C1 segment of cervical spinal cord (tissue), 14 donors: ENCODE measurements at places on chromosomes 6 and 20.

DNA sequence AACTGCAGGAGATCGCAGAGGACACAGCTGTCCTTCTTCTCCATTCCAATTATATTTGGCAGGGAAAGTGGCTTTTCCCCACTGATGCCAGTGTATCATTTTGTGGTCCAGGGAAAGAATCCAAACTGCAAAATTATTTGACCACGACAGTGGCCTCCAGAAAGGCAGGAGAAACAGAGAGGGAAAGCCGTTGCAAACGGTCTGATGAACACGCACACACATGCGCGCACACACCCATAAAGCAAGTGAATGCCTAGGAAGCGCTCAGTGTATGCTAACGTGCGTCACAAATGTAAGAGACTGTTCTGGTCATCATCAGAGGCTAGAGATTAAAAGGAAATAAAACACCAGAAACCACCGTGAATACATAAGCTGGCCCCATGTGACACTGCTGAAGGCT, 54.0 kb downstream of the NPEPL1 start:
- no peak for DNase-seq

- DNase-seq = no peak
Observed at GRCh38 chr20:16314748-16315159, 258.5 kb downstream of the KIF16B start.

- DNase-seq = no peak
Observed at GRCh38 chr6:53244958-53245357, 96.3 kb upstream of the GCM1 start.

- no peak for DNase-seq
Observed at GRCh38 chr6:32947552-32948465, 5.1 kb downstream of the HLA-DMA start.

- DNase-seq = no peak
Observed at GRCh38 chr6:7267466-7268091, 45.4 kb downstream of the SSR1 start.

GRCh38 chr6:150971219-150971618, 105.7 kb downstream of the MTHFD1L start:
- no peak for DNase-seq

- DNase-seq = no peak
Observed at GRCh38 chr20:60718743-60719480, 533.1 kb upstream of the CDH4 start.

GRCh38 chr6:21801446-21802174, 208.1 kb downstream of the SOX4 start:
- DNase-seq = no peak

GRCh38 chr6:44858998-44859397, 469.1 kb upstream of the RUNX2 start:
- DNase-seq = no peak

- no peak for DNase-seq
Observed at GRCh38 chr6:28142446-28142845, 763 bp downstream of the ZKSCAN8 start.

- no peak for DNase-seq
Observed at GRCh38 chr20:4519534-4519933, 202.2 kb upstream of the PRND start.

DNA sequence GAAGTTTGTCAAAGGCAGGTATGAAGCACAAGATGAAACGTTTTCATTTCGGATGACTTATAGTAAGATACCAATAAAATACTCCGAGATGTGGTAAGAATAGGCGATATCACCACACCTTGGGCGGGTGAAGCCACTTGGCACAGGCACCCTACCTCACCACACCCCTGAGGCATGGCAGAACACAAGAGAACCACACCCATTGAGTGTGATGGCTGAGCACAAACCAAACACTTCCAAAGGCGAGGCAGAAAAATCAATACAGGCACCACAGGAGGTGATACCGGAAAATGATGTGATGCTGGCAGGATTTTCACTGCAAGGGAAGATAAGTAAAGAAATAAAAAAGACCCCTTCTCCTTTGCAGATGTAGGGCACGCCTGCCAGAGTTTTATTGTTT, 332.9 kb upstream of the PRDM1 start:
- DNase-seq = no peak

- no peak for DNase-seq
Observed at GRCh38 chr6:148212366-148212765, 130.3 kb upstream of the SASH1 start.

GRCh38 chr6:149129371-149130077, 188.0 kb upstream of the TAB2 start:
- no peak for DNase-seq

GRCh38 chr6:116392132-116393013, 21.6 kb downstream of the DSE start:
- DNase-seq = no peak

- DNase-seq = peak; percentile 81
Observed at GRCh38 chr20:50115591-50116367, 2.8 kb upstream of the UBE2V1 start.

GRCh38 chr20:51691703-51692102, 76.5 kb downstream of the ATP9A start:
- DNase-seq = no peak

- no peak for DNase-seq
Observed at GRCh38 chr20:56875052-56875659, 246.1 kb downstream of the TFAP2C start.

DNA sequence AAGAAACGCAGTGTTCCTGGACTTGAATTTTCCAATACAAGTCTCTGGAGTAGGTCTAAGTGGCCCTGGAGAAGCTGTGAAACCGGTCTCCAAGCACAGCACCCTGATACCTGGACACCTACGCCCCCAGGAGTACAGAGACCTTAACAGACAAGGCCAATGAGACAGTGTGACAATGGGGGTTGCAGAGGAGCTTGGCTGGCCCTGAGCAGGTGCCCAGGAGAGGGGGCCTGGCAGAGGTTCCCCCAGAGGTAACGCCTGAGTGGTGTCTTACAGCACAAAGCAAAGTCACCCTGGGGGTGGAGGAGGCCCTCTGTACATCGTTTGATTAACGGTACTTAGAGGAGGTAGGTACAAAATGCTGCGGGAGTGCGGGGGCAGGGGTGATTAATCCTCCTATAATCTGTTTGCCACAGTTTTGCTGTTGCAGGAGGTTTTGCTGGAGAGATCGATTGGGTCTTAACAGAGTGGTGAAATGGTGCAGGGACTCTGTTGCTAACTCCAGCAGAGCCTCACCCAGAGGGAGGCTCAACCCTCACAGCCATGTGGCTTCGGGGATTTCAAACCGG, 37.3 kb upstream of the APCDD1L start:
- no peak for DNase-seq

GRCh38 chr6:18395177-18395855, 8.2 kb downstream of the RNF144B start:
- DNase-seq = no peak

DNA sequence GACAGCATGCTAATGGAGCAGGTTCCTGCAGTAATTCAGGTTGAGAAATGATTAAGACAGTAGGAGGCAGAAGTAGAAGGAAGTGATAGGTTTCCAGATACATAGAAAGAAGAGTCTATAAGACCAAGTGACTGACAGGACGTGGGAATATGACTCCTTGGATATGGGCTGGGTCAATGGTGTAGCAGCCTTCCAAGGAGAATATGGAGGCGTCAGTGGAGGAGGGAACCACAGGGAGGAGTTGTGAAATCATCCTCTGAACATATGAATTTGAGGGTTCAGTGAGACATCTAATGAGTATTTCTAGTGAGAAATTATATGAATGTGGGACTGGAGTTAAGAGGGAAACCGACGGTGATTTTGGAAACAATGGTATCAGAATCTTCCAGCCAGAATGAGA, 43.3 kb downstream of the NUDT3 start:
- DNase-seq = no peak

GRCh38 chr6:135129136-135129856, 51.8 kb upstream of the MYB start:
- DNase-seq = no peak

GRCh38 chr6:138493413-138493812, 5.9 kb downstream of the NHSL1 start:
- no peak for DNase-seq

GRCh38 chr20:41169162-41169690, 31.9 kb downstream of the PLCG1 start:
- DNase-seq = no peak

DNA sequence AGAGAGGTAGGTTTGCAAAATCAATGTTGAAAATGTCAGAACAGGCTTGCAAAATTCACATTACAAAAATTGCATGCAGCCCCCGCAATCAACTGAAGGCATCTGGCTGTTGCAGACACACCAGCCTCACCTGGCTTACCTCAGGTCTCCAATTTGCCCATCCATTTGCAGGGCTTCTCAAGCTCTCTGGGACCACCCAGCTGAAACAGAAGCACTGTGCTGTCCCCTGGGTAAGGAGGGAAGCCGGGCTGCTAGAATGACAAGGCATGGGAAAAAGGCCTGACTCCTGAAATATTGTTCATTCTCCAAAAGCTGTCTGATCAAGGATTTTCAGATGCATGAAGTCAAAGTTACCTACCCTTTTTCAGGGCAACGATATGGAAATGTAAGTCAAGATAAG, 52.6 kb upstream of the CD93 start:
- DNase-seq = no peak

GRCh38 chr6:139979021-139979725, 604.7 kb upstream of the CITED2 start:
- DNase-seq = no peak

DNA sequence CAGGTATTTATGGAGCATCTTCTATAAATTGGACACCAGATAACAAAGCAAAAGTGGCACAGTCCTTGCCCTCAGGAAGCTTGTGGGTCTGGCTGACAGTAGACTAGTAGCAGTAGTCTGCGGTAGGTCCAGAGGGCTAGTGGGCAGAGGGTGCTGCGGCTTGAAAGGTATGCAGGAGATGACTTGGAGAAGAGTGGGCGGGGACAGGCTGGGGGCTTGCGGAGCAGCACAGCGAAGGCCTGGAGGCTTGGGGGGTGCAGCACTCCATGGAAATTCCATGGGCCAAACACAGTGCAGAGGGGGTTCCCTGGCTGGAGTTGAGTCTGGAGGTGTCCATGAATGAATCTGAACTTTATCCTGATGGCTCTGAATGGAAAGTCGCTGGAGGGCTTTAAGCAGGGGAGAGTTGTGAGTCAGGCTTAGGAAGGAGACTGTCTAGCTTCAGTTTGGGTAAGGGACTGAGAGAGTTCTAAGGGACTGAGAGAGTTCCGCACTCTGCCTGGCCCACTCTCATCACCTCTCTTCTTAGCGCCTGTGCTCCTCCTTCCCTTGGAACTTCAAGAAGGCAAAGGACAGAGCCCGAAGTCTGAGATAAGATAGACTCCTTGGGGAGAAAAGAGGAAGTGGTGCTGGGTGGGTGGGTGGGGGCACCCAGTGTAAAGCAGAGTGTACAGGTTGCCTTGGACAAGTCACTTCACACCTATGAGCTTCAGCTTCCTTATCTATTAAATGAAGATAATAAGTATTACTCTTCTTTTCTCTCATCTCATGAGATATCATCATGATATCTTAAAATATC, 8.8 kb downstream of the PKIG start:
- DNase-seq = no peak

DNA sequence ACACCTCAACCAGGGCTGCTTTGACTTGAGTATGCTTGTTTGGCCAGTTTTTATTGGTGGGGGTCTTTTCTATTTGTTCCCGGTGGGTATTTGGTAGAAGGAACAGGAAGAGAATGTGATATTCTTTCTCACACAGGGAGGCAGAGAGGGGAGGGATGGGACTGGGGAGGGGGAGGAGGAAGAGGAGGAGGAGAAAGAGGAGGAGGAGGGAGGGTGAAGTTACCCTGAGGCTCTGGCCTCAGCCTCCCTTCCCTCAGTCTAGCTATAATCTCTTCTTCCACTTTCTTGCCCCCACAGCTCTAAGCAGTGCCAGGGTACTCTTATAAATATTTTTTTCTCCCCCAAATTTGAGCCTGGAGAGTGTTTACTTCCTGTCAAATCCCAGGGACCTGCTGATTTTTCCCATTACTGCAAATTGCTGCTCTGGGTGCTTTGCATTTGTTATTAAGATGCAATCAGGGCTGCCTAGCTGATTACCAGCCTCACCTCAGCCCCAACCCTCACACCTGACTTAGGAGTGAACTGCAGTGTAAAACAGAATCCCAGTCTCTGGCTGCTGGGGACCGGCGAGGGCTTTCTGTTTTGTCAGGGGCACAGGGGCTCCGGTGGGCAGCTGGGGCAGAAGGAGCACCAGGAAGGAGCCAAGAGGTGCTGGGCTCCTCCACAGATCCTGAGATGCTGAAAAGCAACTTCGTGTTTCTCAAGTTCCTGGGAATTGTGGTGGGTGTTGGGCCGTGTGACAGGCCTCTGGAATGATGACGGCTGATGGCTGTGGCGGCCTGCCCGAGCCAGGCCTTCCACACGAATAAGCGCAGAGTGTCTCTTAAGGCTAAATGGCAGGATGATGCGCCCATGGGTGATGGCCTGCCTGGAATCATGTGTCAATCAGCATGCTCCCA, 141.4 kb downstream of the CD83 start:
- DNase-seq = no peak

DNA sequence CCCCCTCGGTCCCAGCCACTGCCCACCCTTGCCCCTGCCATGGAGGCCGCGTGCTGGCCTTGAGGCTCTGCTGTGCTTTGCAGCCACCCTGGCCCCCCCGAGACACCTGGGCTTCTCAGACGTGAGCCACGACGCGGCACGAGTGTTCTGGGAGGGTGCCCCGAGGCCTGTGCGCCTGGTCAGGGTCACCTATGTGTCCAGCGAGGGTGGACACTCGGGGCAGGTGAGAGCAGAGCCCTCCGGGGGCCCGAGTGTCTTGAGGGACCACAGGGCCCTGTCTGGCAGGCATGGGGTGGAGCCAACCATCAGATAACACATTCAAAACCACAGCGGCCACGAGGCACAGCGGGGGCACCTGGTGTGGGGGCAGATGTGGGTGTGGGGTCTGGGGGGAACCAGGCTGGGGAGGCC, 18.9 kb downstream of the COL20A1 start:
- no peak for DNase-seq

- DNase-seq = no peak
Observed at GRCh38 chr6:44701637-44702101, 314.2 kb downstream of the CDC5L start.

DNA sequence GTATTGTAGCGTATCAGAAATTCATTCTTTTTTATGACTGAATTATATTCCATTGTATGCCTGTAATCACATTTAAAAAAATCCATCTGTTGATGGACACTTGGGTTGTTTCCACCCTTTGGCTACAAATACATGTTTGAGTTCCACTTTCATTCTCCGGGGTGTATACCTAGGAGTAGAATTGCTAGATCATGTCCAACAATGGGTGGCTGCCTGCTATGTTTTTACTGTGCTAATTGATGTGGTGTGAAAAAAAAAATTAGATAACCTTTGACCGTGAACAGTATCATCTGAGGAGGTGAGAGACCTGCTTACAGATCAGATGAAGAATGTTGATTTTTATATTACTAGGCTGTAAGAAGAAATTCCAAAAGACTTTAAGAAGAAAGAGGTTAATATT, 37.1 kb downstream of the TOP1 start:
- DNase-seq = no peak

DNA sequence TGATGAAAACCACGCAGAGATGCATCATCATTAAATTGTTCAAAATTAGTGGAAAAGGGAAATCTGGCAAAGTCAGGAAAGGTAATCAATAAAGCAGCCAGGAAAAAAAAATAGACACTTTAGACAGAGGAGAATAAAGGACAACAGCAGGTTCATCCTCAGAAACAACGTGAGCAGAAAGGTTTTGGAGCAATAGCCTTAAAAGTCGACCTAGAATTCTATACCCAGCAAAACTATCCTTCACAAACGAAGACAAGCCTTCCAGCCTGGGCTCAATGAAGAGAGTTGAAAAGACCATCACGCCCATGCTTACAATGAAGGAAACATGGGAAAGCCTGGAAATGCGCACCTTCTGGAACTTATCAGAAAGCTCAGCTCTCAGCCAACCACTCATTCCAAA, 24.7 kb upstream of the CHRNA4 start:
- DNase-seq = no peak
